ENCODE measurements at places on chromosomes 1 and 21.

DNA sequence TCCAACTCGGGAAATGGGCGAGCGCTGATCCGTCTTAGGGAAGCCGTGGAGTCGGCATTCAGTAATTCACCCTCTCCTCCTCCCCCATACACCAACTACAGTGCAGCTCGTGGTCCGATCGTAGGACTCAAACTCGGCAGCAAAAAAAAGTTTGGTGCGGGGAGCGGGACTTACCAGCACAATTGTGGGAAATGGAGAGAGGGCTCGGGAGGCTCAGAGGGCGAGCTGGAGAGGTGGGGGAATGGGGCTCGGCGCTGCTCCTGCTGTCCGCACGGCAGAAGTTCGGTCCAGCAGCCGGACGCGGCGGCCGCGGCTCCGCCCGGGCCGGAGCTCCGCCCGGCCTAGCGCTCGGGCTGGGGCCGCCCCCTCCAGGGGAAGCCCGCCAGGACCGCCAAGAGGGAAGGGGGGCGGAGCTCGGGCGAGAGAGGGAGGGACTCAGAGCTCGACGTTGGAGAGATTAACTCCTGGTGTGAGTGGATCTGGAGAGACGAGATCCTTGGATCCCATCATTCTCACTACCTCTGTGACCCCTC lies 676 bp upstream of the PIAS3 start:
- DNase-seq, result peak; percentile 54

DNA sequence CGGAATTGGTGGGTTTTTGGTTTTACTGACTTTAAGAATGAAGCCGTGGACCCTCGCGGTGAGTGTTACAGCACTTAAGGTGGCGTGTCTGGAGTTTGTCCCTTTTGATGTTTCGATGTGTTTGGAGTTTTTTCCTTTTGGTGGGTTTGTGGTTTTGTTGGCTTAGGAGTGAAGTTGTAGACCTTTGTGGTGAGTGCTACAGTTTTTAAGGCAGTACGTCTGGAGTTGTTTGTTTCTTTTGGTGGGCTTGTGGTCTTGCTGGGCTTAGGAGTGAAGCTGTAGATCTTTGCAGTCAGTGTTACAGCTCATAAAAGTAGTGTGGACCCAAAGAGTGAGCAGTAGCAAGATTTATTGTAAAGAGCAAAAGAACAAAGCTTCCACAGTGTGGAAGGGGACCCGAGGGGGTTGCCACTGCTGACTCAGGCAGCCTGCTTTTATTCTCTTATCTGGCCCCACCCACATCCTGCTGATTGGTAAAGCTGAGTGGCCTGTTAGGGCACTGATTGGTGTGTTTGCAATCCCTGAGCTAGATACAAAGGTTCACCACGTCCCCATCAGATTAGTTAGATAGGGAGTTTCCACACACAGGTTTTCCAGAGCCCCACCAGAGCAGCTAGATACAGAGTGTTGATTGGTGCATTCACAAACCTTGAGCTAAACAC lies 20.9 kb downstream of the HENMT1 start:
- DNase-seq, result peak; percentile 11

DNA sequence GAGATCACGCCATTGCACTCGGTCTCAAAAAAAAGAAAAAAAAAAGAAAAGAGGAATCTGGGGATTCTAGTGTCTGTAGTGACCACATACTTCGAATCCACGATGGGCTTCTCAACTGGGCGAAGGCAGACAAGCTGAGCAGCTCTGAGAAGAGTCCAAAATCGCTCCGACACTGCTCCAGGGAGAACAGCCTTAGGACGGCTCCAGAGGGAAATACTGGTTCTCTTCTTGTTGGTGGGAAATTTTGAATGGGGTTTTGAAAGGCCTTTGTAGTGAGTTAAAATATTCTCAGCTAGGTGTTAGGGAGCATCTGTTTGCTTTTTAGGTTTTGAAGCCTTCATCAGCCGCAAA lies 18.3 kb upstream of the HJV start:
- no peak for DNase-seq

DNA sequence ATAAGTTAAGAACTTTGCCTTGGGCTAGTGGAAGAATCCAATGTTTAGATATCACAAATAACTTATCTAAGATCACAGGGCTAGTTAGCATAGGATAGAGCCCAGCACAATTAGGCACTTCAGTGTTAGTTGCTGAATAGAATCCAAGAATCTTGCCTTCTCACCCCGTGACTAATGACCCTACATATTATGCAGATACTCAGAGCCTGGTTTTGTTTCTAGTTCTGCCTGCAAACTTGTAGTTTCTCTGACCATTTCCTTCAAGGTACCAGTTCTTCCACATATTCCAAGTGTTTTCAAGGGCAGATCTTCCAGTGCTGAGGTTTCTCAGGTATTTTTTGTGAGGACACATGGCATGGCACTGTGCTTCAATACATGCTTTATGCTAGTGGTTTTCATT lies 239.3 kb downstream of the KCNK2 start:
- DNase-seq, result no peak

GRCh38 chr1:88998716-88999115 lies 6.3 kb upstream of the KYAT3 start:
- no peak for DNase-seq

DNA sequence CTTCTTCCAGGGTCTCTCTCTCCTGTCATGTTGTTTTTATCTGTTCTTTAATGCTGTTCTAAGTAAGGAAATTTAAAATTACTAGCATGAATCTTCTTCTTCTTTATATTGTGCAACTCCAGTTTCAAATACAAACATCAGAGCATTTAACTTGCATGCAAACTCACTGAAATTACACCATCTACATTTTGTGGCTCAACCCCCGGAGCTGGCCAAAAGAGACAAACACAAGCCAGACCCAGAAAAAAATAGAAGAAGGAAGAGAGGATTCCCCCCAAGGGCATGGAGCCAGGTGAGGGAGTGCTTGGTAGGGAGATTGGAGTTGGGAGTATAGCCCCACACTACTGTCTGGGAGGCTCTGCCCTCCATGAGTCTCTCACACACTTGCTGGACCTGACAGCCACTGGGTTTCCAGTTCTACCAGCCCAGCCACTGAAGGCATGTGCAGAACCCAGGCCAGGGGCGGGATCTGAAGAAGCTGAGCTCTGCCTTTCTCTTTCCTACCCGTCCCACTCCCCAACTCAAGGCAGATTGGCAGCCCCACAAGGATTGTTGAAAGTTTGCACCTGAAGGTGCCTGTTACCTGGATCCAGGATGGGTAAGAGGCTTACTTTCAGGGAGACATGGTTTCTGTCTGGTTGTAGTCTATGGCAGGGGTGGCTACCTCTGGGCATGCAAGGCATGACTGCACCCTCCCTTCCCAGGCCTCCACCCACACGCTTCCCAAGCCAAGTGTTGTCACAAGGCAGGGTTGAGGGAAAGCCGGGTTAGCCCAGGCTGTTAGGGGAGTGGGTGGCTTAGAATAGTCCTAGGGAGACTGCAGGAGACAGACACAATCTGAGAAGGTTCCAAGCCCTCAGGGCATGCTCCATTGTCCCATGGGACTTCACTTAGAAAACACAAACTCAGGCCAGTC lies 297.2 kb downstream of the TGFB2 start:
- no peak for DNase-seq

DNA sequence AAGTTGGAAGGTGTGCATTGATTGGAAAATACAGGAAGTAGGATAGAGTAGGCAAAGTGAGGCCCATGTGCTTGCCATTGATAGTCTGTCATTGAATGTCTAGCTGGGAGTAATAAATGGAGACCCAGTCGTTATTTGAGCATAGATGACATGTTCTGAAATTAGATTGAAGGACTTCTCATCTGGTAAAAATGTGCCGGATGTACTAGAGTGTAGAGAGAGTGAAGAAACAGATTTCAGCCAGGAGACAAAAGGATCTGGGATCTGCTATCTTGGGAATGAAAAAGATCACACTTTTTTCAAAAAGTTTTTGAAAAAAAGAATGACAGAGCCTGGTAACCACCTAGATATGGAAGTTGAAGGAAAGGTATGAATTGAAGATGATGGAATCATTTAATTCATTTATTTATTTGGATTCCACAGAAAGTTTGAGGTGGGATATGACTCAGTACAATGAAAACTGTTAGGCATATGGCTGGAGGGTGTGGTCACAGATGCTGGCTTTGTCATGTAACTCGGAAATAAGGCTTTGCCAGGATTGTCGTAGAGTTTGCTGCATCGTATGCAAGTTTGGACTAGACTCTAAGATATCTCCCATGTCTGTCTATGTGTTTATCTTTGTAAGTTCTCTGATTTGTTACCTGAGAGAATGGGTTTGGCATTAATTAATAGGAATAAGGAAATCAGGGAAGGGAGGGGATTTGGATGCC lies 137.1 kb downstream of the PBX1 start:
- no peak for DNase-seq

DNA sequence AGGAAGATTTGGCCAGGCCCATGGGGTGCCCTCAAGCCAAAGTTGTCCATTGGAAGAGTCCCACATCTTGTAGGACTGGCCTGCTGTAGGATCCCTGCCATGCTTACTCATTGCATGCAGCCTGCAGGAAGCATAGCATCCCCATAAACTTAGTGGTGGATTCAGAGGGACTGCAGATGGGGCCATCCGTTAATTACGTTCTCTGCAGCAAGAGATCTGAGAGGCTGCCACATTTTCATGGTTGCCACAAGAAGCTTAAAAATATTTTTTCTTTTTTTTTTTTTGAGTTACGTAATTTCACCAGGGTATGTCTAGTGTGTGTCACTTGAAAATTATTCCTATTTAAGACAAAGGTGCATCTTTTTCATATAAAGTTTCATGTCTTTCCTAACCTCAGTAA lies 329.7 kb upstream of the USP24 start:
- DNase-seq, result no peak

GRCh38 chr1:210568631-210569030 lies 239.9 kb downstream of the HHAT start:
- no peak for DNase-seq

- no peak for DNase-seq
Observed at GRCh38 chr1:89755591-89755990, 65.2 kb upstream of the LRRC8D start.

GRCh38 chr1:246113555-246114095 lies 393.5 kb downstream of the SMYD3 start:
- DNase-seq, result no peak

DNA sequence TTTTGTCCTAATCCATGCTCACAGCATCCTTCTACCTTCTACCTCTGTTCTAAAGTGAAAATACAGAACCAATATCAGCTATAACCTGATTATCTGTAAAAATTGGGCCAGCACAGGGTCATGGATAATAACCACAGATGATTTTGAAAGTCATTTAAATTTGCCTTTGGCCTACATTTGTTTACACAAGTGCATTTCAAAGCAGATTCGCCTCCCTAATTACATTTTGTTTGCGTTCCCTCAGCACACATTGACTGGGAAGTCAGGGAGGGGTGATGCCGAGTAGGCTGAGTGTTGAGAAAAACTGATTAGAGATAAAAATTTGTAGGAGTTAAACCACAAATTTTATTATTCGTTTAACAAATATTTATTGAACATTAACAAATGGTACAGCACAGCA lies 19.2 kb upstream of the RGS8 start:
- no peak for DNase-seq

DNA sequence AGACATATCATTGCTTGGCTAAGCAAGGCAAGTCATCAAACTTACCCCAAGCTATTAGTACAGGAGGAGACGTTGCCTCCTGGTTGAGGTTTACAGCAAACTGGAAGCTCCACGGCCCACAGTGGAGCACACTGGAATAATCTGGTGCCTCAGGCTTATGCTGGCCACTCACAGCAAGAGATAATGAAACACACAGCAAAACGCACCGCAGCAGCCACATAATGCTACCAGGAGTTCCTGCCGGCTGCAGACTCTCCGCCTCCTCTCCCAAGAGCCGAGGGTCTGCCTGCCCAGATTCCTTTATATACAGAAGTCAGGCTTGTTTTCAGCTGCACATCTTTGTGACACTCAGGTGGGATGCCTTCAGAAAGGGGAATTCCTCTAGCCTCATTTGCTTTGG lies 306 bp downstream of the ZP4 start:
- no peak for DNase-seq

- DNase-seq, result no peak
Observed at GRCh38 chr1:162765788-162766187, 24.7 kb upstream of the HSD17B7 start.

GRCh38 chr1:183417772-183418491 lies at the start of gene NMNAT2:
Gene NMNAT2 (minus strand): TSS chr1:183418380. CDS start chr1:183418267, 113 bp downstream.
- DNase-seq, result no peak

- no peak for DNase-seq
Observed at GRCh38 chr1:199020904-199021303, 382.1 kb downstream of the PTPRC start.

- no peak for DNase-seq
Observed at GRCh38 chr1:185263292-185263691, 53.8 kb downstream of the IVNS1ABP start.

DNA sequence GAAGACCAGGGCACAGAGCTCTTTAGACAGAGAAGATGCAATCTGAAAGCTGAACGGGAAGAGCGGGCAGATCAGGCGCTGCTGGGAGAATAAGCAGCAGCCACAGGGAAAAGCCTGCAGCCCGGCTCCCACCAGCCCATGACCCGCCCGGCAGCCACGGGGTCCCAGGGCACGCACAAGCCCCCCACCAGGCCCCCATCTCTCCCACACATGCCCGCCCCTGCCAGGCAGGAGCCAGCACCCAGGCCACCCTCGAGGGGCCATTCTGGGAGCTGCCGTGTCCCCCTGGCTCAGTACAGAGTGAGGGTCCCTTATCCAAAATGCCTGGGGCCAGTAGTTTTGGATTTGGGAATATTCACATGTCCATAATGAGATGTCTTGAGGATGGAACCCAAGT lies 16.3 kb downstream of the SLC19A1 start:
- DNase-seq, result no peak

- no peak for DNase-seq
Observed at GRCh38 chr1:119040906-119041305, 52.8 kb upstream of the TBX15 start.

- DNase-seq, result no peak
Observed at GRCh38 chr1:53810497-53810896, 27.6 kb downstream of the NDC1 start.

DNA sequence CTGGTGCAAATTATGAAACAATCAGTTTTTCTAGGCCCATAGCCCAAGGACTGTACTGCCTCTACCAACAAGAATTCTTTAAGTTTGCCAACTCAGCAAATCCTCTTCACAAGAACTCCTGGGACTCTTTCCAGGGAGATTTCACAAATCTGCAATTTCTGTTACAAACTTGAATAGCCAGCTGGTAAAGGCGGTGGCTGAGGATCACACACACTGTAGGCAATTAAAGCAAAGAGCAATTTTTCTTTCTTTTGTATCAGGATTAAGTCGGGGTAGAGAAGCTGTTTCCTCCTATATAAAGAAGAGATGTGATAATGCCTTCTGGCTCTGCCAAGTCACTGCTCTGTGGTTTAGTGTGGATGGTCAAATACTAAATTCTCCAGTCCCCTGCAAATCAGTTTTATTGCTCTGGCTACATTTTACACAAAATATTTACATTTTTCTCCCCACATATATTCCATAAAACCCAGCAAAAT lies 1.7 kb downstream of the ALDH9A1 start:
- DNase-seq, result no peak

Measured in activated naive CD8-positive, alpha-beta T cell treated with anti-CD3 and anti-CD28 coated beads, Interleukin-2, amount 50 U/mL, for 16 hours (primary cell).